ENCODE measurements at places on chromosomes 3 and 15. TPM values are rescaled to one million over a fixed set of nuclear protein-coding genes. Genes with fewer than 3 reads are reported as not detected.

The RARB gene
- total RNA-seq = 0.40 TPM

The CPB1 gene
- not detected for total RNA-seq

The LRTM1 gene
- total RNA-seq = not detected

- DNase-seq = no peak
Measured at GRCh38 chr15:28167042-28167441, 67.9 kb upstream of the OCA2 start.

DNA sequence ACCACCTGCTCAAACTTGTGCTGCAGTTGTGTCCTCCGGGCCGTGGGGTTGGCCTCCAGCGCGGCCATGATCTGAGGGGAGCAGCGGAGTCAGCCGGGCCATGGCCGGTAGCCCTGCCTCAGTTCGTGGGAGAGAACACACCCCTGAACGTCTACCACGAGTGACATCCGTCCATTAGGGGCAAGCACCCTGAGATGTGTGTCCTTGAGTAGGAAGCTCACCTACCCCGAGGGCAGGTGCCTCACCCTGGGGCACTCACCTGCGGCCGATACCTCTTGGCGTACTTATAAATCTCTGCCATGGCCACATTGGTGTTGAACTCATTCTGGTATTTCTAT, 13.4 kb downstream of the H1-8 start:
- no peak for DNase-seq

DNA sequence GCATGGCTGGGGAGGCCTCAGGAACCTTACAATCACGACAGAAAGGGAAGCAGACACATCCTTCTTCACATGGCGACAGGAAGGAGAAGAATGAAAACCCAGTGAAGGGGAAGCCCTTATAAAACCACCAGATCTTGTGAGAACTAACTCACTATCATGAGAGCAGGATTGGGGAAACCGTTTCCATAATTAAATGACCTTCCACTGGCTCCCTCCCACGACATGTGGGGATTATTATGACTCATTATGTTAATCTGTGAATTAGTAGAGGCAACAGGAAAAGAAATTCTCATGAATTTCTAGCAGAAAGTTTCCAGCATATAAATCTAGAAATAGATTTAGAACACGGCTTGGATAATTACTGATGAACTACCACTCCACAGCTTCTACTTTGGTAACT, 937.3 kb downstream of the ROBO1 start:
- no peak for DNase-seq

- DNase-seq = no peak
Measured at GRCh38 chr3:64509206-64509605, 178.6 kb downstream of the ADAMTS9 start.

Data from HT1080 (cell line).